Chondrocyte (in vitro differentiated cells): ENCODE measurements at places on chromosomes 2 and 18. TPM values are rescaled to one million over a fixed set of nuclear protein-coding genes. Genes with fewer than 3 reads are reported as not detected.

Gene LAMA1
- total RNA-seq = 2.3 to 3.9 TPM (median 2.5 TPM) in 3 replicates

GRCh38 chr2:67954093-67954748, 108.6 kb downstream of the C1D start:
- no peak for DNase-seq

DNA sequence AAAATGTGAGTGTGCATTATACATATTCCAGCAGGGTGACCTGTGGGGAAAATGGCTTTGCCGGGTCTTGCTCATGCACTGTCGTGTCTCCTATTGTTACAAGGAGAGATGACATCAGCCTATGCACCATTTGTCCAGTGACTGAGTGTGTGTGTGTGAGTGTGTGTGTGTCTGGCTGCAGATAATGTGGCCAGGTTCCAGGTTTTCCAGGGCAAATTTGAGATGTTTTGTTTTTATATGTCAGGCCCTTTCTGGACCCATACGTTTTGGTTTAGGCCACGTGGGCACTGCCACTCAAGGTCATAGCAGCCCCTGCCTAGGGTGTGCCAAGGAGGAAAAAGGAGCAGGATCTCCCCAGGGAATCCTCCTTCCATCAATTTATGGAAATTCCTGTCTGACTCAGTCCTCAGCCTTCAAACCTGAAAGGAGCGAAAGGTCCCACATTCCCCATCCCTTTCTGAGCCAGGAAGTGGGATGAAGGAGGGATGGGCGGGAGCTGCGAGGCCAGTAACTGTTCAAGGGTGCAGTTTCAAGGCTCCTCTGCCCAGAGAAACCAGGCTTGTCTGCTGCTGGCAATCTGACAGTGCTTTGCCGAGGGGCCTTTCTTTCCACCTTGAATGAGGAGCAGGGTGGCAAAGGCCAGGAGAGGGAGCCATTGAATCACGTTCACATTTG, 93.0 kb upstream of the SMAD2 start:
- no peak for DNase-seq

Gene ASB18
- not detected in 3 replicates for total RNA-seq

DNA sequence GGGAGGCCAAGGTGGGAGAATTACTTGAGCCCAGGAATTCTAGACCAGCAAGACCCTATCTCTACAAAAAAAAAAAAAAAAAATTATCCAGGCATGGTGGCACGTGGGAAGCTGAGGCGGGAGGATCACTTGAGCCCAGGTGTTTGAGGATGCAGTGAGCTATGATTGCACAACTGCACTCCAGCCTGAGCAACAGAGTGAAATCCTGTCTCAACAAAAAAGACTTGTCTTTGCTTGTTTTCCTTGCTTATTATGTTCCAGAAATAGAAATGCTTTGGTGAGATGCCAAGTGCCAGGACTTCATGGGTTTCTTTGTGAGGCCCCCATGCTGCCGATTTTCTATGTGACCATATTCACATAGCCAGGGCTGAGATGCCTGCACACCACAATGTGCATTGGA, 9.0 kb downstream of the DCDC2C start:
- DNase-seq = no peak

Gene SOWAHC
- 13.2 to 14.7 TPM (median 14.2 TPM) in 3 replicates for total RNA-seq

DNA sequence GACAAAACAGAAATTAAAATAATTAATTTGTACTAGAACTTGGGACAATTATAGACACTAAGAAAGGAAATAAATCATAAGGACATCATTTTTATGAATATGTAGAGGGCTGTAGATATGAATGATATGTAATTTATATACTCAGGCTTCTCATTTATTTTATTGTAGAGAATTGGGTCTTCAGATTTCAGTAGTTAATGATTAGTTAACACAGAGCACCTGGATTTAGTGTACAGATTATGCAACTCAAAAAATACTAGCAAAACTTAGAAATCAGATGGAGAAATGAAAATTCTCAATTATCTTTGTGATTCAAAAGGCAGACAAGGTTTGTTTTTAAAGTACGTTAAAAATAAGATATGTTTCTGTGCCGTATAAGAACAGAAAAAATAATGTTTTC, 1311.7 kb upstream of the SLC39A10 start:
- no peak for DNase-seq

GRCh38 chr2:152084076-152084475, 14.8 kb downstream of the CACNB4 start:
- no peak for DNase-seq

DNA sequence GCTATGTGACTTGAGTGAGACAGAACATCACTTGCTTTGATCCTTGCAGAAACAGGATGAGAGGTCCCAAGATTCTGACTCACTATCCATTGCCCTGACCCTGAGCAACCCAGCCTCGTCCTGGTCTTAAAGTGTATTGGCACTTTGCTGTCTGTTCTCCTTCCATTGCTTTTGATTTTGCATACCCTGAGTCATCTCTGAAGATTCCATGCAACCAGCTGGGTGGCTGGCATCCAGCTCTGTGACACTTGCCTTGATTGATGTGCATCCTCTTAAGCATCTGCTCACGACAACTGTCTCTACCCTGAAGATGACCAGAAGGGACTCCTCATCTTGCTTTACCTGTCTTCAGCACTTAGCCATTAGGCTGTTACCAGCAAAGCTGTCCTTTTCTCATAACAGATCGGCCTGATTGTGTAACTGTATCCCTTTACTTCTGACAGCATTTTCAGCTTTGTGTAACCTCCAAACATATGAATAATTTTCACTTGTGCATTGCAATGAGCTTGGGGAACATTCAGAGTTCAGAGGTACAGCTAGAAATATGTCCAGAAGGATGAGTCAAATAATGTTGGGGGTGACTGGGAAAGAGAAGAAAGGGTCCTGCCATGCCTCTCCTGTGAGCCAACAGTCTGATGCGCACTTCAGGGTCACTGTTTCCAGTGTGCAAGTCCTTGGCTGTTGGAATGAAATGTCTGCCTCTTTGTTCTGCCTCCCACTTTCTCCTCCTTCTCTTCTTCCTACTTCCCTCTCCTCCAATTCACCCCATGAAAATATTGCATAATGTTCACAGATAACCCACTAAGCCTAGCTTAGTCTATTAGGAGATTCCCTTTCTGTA, 249.7 kb upstream of the OSR1 start:
- no peak for DNase-seq

- DNase-seq = no peak
Measured at GRCh38 chr2:45171136-45171501, 161.9 kb upstream of the SIX2 start.

- no peak for DNase-seq
Measured at GRCh38 chr2:25309402-25309801, 32.3 kb downstream of the DNMT3A start.

Gene ACTR1B
- 51.0 to 66.0 TPM (median 51.8 TPM) in 3 replicates for total RNA-seq

DNA sequence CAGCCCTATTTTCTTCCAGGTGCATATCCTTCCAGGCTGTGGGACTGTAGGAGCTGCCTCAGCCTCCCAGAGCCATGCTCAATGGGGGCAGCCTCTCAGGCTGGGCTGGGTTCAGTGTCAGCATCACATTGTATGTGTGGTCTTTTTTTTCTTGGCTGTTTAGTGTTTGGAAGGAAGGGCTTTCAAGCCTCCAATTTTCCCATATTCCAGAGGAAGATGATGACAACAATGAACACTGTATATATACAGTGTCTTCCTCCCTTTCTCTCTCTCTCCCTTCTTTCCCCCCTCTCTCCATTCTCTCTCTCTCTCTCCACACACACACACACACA, 326.4 kb downstream of the DYSF start:
- DNase-seq = no peak

Gene GDF7
- total RNA-seq = 10.9 to 12.8 TPM (median 12.6 TPM) in 3 replicates

Gene DGKD
- 56.9 to 67.1 TPM (median 66.3 TPM) in 3 replicates for total RNA-seq

Gene SGO2
- total RNA-seq = 4.9 to 6.6 TPM (median 5.7 TPM) in 3 replicates

DNA sequence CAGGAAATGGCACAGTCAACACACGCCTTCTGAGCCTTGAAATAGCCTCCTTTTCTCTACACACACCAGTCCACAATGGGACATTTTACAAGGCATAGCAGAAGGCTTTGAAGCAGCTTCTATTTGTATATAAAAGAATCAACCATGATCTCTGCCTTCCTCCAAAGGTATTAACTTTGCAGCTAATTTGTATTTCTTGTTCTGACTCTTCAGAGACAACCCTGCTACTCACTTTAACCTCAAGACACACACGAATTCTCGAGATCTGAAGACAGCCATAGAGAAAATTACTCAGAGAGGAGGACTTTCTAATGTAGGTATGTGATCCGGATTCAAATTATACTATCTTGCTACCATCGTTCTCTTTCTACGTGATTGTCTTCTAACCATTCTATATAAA, 104.6 kb downstream of the VIT start:
- DNase-seq = no peak

GRCh38 chr2:233689501-233689900, 3.2 kb upstream of the UGT1A6 start:
- DNase-seq = no peak
